RPMI7951 (cell line): ENCODE measurements at places on chromosomes 16 and 17. TPM values are rescaled to one million over a fixed set of nuclear protein-coding genes. Genes with fewer than 3 reads are reported as not detected.

The GSG1L gene
- total RNA-seq, result not detected in 2 replicates

The OTOP3 gene
- total RNA-seq, result not detected in 2 replicates

The PTX4 gene
- total RNA-seq, result not detected in 2 replicates

The NAE1 gene
- total RNA-seq, result 125 and 135 TPM in 2 replicates

The NTHL1 gene
- total RNA-seq, result 24.8 and 48.2 TPM in 2 replicates

The ABCA3 gene
- 0.20 and 0.60 TPM in 2 replicates for total RNA-seq

The OSGIN1 gene
- 4.2 and 4.3 TPM in 2 replicates for total RNA-seq

The SBK1 gene
- total RNA-seq, result not detected in 2 replicates

The CLDN7 gene
- total RNA-seq, result 0.48 and 2.0 TPM in 2 replicates

The CARD14 gene
- total RNA-seq, result 0.20 TPM in 1 of 2 replicates, not detected in the other

The OR2C1 gene
- total RNA-seq, result not detected in 2 replicates

The SLFN11 gene
- 32.7 and 41.2 TPM in 2 replicates for total RNA-seq

The HSPB9 gene
- not detected in 2 replicates for total RNA-seq

The MT1E gene
- total RNA-seq, result 604 and 676 TPM in 2 replicates

The CNGB1 gene
- total RNA-seq, result not detected in 2 replicates

The NETO2 gene
- 265 and 331 TPM in 2 replicates for total RNA-seq

The CASKIN2 gene
- 4.2 and 5.5 TPM in 2 replicates for total RNA-seq

The ASPHD1 gene
- 2.6 and 4.8 TPM in 2 replicates for total RNA-seq

The SYT17 gene
- total RNA-seq, result 0.20 and 0.24 TPM in 2 replicates

The BHLHA9 gene
- not detected in 2 replicates for total RNA-seq

The ATP2C2 gene
- total RNA-seq, result not detected in 2 replicates

The FBXO39 gene
- total RNA-seq, result not detected in 2 replicates

The RASL10B gene
- total RNA-seq, result 1.1 and 1.6 TPM in 2 replicates

The TVP23A gene
- total RNA-seq, result not detected in 2 replicates

The SGCA gene
- total RNA-seq, result not detected in 2 replicates

The TP53TG3B gene
- 1.4 TPM in 1 of 2 replicates, not detected in the other for total RNA-seq

The GP1BA gene
- total RNA-seq, result not detected in 2 replicates

The SLC16A13 gene
- 0.12 and 0.20 TPM in 2 replicates for total RNA-seq

The SSTR5 gene
- total RNA-seq, result not detected in 2 replicates

The TBC1D3E gene
- not detected in 2 replicates for total RNA-seq

The NPIPA5 gene
- total RNA-seq, result 2.0 and 2.4 TPM in 2 replicates

The HCRT gene
- total RNA-seq, result not detected in 2 replicates

The LITAFD gene
- total RNA-seq, result not detected in 2 replicates

The IRF8 gene
- not detected in 2 replicates for total RNA-seq
